Fibroblast of the aortic adventitia (primary cell): ENCODE measurements at places on chromosomes 7 and 10.
A peak's percentile ranks its signal among the peaks of the same experiment; 100 is the strongest.

DNA sequence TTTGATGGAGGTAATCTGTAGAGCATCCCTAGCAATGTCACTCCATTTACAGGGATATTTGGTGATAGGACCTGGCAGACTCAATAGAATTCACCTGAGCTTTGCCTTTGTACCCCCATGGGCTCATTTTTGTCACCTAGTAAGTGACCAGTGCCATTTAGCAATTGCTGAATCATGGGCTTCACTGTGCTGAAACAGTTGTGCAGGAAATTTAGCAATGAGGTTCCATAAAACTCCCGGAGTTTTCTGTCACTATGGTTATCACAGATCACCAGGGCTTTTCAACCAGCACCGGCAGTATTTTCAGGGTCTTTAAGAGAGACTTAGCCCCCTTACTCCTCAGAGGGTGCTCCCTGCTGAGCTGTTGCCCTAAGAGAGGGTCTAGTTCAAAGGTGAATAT is 40.2 kb downstream of the FAS start:
- no peak for DNase-seq

GRCh38 chr10:124237282-124237961 is 144.0 kb upstream of the CHST15 start:
- no peak for DNase-seq

GRCh38 chr10:34801097-34801733 is 13.9 kb downstream of the PARD3 start:
- DNase-seq, result peak; percentile 60

GRCh38 chr10:78462726-78463228 is 429.1 kb downstream of the RPS24 start:
- no peak for DNase-seq

GRCh38 chr10:103542764-103543616 is 49.5 kb downstream of the NEURL1 start:
- DNase-seq, result peak; percentile 61

GRCh38 chr10:29106287-29106686 is 182.6 kb upstream of the LYZL1 start:
- DNase-seq, result no peak

- no peak for DNase-seq
Observed at GRCh38 chr7:102215256-102215655, 71.4 kb upstream of the SH2B2 start.

GRCh38 chr7:156002362-156003066 is 190.3 kb upstream of the SHH start:
- no peak for DNase-seq

DNA sequence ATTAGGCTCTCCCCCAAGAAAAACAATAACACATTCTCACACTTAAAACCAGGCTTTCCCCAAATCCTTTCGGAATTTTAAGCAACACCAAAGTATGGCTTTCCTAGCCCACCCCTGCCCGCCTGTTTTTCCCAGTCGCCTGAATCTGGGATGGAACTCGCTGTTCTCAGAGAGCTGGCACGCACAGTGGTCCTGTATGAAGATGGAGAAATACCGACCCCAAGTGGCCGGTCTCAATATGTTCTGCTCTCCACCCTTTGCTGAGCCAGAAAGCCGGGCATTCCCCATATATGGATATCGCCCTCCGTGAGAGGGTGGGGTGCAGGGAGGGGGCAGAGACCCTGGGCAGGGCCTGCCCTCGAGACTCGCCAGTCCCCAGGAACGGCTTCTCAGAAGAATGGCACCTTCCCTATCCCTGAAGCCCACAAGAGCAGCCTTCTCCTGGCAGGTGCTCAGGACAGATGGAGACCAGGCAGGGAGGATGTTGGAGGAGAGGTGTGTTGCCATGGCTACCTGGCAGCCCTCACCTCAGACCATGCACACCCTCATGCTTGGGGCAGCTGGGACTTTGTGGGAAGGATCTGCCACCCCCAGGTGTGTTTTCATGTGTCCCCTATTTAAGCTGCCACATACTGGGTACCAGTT is 3.4 kb downstream of the TACR2 start:
- peak; percentile 81 for DNase-seq

- DNase-seq, result no peak
Observed at GRCh38 chr7:466465-467191, 53.0 kb downstream of the PDGFA start.

DNA sequence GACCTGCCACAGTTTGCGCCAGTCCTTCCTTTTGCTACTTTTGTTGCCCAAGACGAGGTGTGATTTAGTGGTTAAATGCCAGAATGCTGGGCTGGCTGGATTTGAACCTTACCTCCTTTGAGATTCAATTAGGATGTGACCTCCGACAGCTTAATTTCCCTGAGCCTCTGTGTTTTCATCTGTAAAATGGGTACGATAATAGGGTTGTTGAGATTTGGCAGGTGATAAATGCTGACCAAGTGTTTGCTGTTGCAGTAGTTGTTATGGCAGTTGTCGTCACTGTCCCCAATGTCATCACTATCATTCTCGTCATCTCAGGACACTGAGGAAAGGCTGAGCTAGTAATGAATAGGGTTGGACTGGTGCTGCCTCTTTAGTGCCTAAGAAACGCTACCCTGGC is 61.1 kb downstream of the GRK5 start:
- no peak for DNase-seq

DNA sequence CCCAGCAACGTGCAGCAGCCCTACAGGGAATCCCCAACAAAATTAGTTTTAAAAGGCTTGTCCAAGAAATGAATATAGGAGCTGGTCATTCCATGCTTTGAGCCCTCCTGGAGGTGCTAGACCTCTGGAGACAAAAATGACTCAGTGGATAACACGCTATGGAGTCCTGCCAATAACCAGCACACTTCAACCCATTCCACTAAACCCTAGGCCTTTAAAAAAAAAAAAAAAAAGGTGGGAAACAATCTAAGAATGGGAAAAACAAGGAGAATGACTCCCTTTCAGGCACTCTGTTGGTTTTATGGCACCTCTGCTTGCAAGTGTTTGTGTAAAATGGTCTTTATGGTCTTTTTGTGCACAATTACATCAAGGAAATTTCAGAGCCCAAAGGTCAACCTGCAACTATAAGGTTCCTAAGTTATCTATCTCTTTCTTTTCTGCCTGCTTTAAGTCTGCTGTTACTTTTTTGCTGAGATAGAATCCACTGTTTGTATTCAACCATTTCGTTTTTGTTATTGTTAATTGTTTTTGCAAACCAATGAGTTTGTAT is 21.3 kb downstream of the AVL9 start:
- peak; percentile 34 for DNase-seq

GRCh38 chr7:26385240-26385639 is 93.6 kb downstream of the SNX10 start:
- no peak for DNase-seq

DNA sequence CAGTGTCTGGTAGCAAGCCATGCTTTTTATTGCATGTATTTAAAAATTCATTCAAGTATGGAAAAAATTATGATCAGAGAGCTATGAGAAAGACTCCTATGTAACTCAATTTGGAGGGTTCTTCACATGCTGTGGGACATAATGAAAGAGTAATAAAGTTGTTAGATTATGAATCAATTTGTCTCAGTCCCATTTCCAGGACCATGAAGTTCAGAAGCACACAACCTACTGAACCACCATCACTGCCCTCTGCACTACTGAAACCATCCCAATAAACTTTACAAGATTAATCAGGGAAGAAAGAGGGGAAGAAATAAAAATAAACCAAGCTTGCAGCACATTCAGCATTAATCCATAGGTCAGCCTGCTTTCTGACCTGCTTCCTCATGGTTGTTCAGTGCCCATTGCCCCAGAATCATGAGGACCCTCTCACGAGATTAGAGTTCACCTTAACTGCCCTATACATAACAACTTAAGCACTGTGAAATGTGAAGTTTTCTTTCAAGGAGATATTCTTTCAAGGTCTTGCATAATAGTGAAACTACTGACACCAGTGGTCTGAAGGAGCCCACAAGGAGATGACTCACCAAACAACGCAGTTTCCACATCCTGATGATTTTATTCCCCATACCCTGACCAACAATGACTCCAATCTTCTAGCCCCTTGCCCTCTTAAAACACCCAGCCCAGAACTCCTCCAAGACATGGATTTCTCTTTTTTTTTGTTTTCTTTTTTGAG is 171.5 kb upstream of the ADCY1 start:
- peak; percentile 16 for DNase-seq

DNA sequence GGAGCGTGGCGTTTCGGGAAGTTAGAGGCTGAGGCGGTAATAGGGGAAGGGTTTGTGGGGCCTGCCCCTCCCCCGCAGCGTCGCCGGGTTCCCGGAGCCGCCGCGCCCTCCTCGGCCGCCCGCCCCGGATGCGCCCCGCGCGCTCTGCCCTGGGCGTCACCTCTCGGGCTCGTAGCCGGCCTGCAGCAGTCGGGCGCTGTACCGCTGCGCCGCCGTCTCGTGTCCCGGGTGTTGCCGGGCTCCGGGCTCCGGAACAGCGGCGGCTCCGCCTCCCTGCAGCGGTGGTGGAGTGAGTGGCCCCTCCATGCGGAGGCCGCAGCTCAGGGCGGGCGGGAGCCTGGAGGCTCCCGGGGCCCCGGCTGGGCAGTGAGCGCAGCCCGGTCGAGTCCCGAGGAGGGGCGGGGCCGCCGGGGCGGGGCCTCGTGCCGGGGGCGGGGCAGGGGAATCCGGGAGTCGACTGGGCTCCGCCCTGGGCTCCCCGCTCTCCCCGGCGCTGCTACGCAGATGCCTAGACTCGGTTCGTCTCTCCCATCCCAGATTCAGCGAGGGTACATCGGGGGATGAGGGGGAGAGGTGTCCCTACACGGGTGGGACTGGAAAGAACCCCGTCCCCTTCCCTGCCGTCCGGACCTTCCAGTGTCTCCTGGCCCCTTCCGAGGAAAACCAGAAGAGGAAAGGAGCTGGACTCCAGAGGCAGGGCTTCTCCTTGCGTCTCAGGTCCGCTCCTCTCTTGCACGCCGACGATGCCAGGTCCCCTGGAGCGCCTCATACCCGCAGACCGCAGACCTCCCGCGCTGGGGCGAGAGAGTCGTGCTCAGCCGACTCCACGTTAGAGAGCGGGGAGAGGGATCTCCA is at the start of gene IMPDH1:
Gene IMPDH1 (minus strand): TSS at position 387 of the 855 bp plus-strand sequence. CDS start 81 bp downstream, at position 306.
- peak; percentile 81 for DNase-seq

DNA sequence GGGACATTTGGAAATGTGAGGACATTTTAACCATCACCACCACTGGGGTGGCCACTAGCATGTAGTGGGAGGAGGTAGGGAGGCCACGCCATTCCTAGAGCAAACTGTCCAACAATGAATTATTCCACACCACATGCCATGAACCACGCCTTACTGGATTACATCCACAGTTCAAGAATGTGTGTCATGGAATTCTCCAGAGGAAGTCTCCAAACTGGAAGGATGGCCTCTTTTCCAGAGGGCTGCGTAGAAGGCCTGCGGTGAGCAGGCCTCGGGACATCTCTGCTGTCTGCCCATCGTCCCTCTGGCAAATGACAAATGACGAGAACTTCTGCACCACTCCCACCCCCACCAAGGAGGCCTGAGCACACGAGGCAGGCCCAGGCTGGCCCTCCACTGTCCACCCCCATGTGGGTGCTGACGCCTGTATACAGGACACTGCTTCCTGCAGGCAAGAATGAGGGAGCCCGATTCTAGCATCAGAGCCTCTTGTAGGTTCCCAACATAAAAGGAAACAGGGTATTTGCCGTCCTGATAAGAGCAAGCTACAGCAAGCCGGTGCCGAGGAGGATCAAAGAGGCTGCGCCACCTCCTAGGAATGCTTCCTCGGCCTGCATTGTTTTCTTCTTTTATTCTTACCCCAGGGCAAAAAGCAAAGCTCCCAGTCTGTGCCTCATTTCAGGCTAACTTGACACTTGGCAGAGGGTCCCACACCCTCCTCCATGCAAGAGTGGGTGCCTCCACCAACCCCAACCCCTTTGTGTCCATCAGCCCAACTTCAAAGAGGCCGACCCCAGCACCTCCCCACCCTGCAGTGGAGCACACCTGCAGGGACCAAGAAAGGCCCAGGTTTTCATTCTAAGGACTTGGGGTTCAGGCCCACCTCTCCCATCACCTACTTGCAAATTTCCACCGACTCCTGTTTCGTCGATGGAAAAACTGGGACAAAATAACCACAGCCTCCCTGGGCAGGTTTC is 23.9 kb downstream of the TNS3 start:
- peak; percentile 85 for DNase-seq

DNA sequence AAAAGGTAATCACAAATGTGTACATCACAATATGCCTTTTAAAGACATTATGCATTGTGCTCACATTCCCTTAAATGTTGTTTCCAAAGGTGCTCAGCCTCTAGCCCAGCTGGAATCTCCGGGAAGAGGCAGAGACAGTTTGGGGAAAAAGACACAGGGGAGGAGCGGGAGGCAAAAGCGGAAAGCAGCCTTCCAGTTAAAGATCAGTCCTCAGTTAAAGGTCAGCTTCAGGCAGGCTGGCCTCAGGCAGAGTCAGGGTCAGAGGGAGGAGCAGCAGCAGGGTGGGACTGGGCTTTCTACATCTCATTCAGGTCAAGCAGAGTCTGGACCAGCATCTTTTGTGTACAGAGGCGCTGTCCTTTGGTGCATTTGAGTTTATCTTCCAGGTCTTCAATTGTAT is 18.6 kb downstream of the ST7 start:
- no peak for DNase-seq

GRCh38 chr7:28718055-28718481 is 240.1 kb downstream of the TRIL start:
- no peak for DNase-seq

- no peak for DNase-seq
Observed at GRCh38 chr7:52656098-52656497, 379.3 kb upstream of the POM121L12 start.

GRCh38 chr10:95201736-95202135 is 7.7 kb downstream of the ACSM6 start:
- DNase-seq, result peak; percentile 20
